CD4-positive, alpha-beta T cell treated with Interleukin-17A for 1 hour (primary cell): ENCODE measurements at places on chromosomes 4 and X.
A peak's percentile ranks its signal among the peaks of the same experiment; 100 is the strongest.

GRCh38 chr4:98899277-98899676 is 29.7 kb downstream of the EIF4E start:
- no peak for DNase-seq

GRCh38 chr4:82797405-82798111 is 1.0 kb downstream of the SCD5 start:
- no peak for DNase-seq

DNA sequence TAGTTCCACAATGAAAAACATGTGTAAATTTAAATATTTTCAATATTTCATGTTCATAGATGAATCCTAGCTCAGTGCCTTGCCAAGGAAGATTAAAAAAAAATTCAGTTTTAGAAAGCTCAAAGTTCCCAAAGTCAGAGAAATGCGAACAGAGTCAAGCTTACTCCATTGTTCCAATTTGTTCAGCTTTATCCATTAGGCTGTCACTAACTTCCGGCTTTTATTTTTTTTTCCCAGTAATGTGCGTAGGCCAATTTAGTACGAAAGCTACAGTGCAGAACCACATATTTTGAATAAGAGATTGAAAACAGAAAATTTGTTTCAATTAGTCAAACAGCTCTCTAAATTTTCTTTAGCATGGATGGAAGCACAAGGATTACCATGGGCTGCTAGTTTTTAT is 23.1 kb upstream of the KLHL2 start:
- no peak for DNase-seq

- DNase-seq: no peak
Measured at GRCh38 chrX:71450433-71451106, 82.3 kb upstream of the OGT start.

DNA sequence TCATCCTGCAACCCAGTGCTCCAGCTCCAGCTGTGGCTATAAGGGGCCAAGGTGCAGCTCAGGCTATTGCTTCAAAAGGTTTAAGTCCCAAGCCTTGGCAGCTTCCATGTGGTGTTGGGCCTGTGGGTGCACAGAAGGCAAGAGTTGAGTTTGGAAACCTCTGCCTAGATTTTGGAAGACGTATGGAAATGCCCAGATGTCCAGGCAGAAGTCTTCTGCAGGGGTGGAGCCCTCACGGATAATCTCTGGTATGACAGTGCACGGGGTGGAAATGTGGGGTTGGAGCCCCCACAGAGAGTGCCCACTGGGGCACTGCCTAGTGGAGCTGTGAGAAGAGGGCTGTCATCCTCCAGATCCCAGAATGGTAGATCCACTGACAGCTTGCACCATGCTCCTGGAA is 44.5 kb downstream of the CYTL1 start:
- DNase-seq: no peak

- DNase-seq: no peak
Measured at GRCh38 chr4:141174457-141174856, 41.2 kb upstream of the RNF150 start.

DNA sequence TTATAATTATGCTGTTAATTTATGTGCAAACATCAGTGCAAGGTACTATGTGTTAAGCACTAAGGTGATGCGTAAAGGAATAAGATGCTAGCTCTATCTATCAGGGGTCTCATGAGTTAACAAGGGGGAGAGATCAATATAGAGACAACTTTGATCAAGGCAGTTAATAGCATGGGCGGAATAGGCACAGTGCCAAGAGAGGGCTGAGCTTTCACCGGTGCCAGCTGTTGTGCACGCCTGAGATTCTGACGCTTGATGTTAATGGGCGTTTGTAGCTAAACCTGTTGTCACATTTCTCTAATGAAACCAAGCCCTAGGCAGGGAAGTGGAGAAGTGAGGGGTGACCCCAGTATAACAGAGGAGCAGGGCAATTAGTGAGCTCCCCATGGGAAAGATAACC is 86.0 kb upstream of the NMU start:
- DNase-seq: no peak

- no peak for DNase-seq
Measured at GRCh38 chr4:124279741-124280140, 432.8 kb downstream of the ANKRD50 start.

DNA sequence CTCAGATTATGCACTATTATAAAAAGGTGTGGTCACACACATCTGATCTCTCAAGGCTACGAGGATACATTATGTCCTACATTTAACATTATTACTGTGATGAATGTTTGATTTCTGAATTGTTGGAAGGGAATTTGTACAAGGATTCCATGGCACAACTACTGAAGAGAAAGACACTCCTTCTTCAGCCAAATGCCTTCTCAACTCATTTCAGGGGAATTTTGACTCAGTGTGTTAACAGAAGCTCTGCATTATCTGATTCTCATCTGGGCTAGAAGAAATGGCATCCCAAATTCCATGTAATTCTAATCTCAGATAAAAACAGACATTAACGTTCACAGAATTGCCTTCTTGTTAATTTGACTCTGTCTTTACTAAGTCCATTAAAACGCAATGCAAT is 477.7 kb downstream of the PDGFC start:
- DNase-seq: no peak

DNA sequence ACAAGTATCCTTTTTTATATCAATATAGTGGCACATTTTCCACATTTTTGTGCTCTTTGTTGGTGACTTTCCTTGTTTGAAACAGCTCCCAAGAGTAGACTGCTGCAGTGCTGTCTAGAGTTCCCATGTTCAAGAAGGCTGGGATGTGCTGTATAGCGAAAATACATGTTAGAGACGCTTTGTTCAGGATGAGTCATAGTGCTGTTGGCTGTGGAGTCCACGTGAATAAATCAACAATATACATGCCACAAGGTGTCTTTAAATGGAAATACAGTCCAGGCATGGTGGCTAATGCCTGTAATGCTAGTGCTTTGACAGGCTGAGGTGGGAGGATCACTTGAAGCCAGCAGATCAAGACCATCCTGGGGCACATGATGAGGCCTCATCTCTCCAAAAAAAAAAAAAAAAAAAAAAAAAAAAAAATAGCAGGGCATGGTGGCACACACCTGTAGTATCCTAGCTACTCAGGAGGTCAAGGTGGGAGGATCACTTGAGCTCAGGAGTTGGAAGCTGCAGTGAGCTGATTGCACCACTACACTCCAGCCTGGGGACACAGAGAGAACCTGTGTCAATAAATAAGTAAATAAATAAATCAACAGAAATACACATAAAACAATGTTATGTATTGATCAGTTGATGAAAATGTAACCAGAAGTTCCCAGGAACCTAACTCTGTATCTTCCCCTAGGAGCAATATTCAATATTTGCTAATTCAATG is 256.8 kb upstream of the STS start:
- no peak for DNase-seq

- DNase-seq: peak; percentile 32
Measured at GRCh38 chrX:119758731-119759247, 401 bp downstream of the SOWAHD start.

- no peak for DNase-seq
Measured at GRCh38 chr4:17780501-17781299, 721 bp downstream of the FAM184B start.

DNA sequence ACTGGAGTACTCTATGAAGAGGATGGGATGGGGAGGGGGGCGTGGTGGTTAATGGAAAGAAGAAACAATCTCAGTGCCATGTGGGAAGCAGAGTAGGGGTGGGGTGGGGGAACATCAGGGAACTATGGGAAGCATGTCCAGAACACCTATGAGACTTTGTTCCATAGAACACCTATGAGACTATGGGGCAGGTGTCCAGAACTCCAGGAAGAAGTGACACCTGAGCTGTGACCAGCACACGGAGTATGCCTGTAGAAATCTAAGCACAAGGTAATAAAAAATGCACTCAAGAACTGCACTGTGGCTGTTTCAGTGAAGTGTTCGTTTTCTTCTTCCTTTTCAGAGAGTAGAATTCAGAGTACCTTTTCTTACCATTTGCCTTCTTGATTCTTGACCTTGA is 704.8 kb upstream of the TENM3 start:
- no peak for DNase-seq

DNA sequence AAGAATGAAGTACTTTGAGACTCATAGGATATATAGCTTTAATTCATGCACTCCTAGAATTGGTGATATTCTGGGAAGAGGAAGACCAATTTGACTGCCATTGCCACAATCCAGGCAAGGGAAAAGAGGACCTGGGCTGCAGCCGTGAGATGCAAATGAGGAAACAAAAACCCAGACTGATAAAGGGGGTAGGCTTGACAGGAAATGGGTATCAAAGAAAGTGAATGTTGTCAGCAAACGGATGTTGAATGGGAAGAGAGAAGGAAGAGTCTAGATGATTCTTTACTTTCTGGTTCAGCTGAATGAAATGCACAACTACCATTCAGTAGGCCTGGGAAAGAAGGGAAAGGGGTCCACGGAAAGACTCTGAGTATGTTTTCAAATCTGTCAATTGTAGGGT is 17.1 kb upstream of the ARHGEF6 start:
- no peak for DNase-seq

DNA sequence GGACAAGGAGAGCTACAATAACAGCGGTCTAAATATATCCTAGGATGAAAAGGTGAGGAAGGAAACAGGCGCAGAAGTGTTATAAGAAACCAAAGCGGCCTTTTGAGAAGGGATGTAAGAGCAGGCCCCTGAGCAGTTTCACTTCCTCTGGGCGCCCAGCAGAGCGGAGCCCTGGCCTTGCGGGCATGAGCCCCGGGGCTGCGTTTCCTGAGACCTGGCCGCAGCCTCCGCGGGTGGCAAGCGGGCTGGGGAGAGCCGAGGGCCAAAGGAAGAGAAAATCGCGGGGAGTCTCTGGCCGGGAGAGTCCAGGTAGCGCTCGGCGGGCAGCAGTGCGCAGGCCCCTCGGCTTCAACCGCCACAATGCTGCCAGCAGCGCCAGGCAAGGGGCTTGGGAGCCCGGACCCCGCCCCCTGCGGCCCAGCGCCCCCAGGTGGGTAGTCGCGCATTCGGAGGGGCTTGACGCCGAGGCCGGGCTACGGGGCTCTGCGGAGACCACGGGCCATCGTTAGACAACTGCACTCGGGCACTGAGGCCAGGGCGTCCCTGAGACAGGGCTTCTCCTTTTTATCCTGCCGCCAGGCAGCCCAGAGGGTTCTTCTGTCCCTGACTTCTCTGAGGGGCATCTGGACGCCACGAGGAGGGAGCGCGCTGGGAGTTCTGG is at the start of gene BANK1:
Gene BANK1, plus strand, starts transcription at position 210 of the 661 bp plus-strand sequence. Its CDS starts 151 bp downstream, at position 361.
- DNase-seq: peak; percentile 28

DNA sequence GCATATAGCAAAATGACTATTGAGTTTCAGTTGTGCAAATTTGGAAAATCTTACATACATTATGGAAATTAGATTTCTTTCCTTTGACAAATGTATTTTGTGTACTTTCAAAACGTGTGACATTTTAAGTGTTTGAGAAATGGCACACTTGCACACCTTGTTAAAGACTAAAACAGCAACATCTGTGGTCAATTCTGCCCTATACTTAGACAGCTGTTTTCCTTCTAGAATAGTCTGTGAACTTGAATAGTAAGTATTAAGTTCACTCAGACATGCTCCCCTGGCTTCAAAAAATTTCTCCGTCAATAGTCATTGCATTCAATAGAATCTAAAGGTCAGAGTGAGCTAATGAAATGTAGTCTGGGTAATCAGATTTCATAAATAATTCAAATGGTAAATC is 21.7 kb upstream of the TBC1D9 start:
- no peak for DNase-seq

- DNase-seq: no peak
Measured at GRCh38 chr4:36027203-36027602, 217.1 kb downstream of the ARAP2 start.

- peak; percentile 5 for DNase-seq
Measured at GRCh38 chrX:85244450-85245211, 840 bp downstream of the ZNF711 start.

GRCh38 chrX:53606456-53606855 is 80.1 kb downstream of the HUWE1 start:
- DNase-seq: no peak

GRCh38 chrX:4382273-4382672 is 668.8 kb upstream of the PRKX start:
- no peak for DNase-seq

DNA sequence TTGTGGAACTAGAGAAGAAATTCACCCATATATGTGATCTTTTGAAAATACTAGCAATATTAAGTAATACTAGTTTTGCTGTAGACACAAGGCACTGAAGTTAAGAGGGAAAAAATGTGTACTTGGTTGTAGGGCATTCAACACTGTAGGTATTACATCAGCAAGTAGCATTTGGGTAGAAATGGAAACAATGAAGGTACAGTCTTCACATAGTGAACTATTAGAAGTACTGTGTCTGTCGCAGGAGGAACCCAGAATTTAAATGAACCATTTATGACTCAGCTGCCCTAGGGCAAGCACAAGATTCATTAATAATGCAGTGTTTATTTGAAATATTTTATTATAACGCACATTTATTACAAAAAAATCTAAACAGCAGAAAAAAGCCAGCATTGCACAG is 572.7 kb upstream of the TENM3 start:
- DNase-seq: no peak
